ENCODE measurements at places on chromosomes 2 and 18.

DNA sequence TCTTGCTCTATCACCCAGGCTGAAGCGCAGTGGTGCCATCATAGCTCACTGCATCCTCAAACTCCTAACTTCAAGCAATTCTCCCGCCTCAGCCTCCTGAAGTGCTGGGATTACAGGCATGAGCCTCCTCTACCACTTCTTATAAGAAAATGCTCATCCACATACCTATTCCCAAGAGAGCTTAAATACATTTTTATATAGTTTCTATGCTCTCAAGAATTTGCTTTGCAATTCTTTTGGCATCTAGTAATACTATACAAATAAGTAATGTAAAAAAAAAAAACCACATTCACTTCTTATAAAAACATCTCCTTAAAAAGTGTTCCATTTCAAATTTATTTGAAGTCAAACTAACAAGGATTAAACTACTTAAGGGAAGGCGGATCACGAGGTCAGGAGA is 197.3 kb downstream of the DNAH7 start:
- DNase-seq, result no peak

DNA sequence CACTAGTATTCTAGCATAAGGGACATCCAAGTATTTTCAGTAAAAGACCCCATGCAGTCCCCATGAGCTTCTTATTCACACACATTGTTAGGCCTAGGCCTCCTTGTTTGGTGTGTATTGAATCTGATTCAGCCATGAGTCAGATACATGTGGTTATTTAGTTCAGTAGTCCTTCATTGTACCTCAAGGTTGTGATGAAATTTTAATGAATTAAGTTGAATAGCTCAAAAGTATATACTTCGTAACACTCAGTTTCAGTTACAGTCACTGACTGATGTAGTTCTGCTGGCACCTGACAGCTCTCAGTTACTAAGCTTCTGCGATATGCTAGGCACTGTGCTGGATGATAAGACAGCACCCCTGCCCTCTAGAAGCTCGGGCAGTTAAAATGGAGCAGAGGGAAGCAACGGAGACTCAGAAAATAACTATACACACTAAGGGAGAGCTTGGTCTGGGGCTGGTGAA is 86.4 kb downstream of the XRCC5 start:
- no peak for DNase-seq

GRCh38 chr18:45111502-45111848 is 430.8 kb downstream of the SETBP1 start:
- no peak for DNase-seq

- DNase-seq, result no peak
These were observed 44.6 kb downstream of the ITGB1BP1 start for GRCh38 chr2:9378433-9379390.

Data from GM23338 (cell line).